Lower lobe of right lung (tissue), 2 donors: ENCODE measurements at places on chromosomes 16 and 17.

GRCh38 chr16:17557949-17558348, 87.2 kb upstream of the XYLT1 start:
- H3K4me1 ChIP-seq: no peaks in the 10 kb centered on the region
- DNase-seq: no peak
- H3K36me3 ChIP-seq: no peaks in the 10 kb centered on the region
- no peak overlapping the region for H3K27ac ChIP-seq
- H3K27me3 ChIP-seq: peaks cover 7% of the 10 kb centered on the region
- no peak overlapping the region for H3K4me3 ChIP-seq

GRCh38 chr16:19907161-19907992, 22.7 kb upstream of the GPRC5B start:
- DNase-seq: peak; percentile 61
- H3K27me3 ChIP-seq: peaks cover 18% of the 10 kb centered on the region
- peaks cover 9% of the 10 kb centered on the region for H3K4me1 ChIP-seq
- H3K27ac ChIP-seq: no peak overlapping the region

GRCh38 chr17:62703261-62703775, 75.8 kb downstream of the MRC2 start:
- no peak for DNase-seq
- H3K36me3 ChIP-seq: no peaks in the 10 kb centered on the region
- peaks cover 28% of the 10 kb centered on the region for H3K4me1 ChIP-seq
- peak overlapping the region; percentile 79 for H3K4me3 ChIP-seq
- no peaks in the 10 kb centered on the region for H3K27me3 ChIP-seq

- no peak for DNase-seq
- no peak overlapping the region for H3K4me3 ChIP-seq
- no peaks in the 10 kb centered on the region for H3K4me1 ChIP-seq
Measured at GRCh38 chr16:65842067-65842466, 524.4 kb upstream of the CDH5 start.

- DNase-seq: no peak
- H3K4me1 ChIP-seq: peaks cover 61% of the 10 kb centered on the region
- no peaks in the 10 kb centered on the region for H3K27me3 ChIP-seq
- H3K36me3 ChIP-seq: no peaks in the 10 kb centered on the region
Measured at GRCh38 chr17:47276444-47276843, 22.8 kb downstream of the ITGB3 start.

DNA sequence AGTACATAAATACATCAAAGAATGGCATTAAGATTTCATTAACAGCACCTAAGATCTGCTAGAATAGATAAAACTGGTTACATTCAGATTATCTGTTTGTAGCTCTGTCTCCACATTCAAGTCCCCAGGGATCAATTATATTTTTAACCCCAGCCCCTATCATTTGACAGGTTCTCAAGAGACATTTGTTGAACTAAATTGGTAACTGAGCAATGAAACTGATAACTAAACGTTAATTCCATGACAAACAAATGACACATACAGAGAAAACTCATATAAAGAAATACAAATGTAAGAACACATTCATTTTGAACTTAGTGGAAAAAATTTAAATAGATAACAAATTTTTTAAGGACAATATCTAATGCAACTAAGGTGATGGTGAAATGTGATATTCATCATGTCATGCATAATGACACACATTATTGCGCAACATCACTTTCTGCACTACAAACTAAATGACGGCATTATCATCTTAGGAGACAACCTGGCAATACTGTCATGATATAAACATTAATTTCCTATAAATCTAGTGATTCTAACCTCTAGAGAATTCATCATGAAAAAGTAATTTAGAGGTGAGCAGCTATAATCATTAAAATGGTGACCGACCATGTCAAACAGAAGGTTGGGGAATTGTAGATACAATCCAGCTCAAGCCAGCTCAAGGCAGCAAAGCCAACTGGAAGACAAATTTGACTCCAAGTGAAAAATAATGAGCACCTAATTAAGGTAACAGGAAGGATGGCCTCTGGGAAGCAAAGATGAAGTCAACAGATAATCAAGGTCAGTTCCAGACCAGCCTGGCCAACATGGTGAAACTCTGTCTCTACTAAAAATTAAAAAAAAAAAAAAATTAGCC, 9.5 kb downstream of the ARHGAP17 start:
- H3K27me3 ChIP-seq: no peaks in the 10 kb centered on the region
- H3K4me3 ChIP-seq: no peak overlapping the region
- H3K36me3 ChIP-seq: peaks cover 3% of the 10 kb centered on the region
- peak overlapping the region; percentile 31 for H3K27ac ChIP-seq
- H3K4me1 ChIP-seq: peaks cover 60% of the 10 kb centered on the region

- H3K4me3 ChIP-seq: no peak overlapping the region
- H3K36me3 ChIP-seq: no peaks in the 10 kb centered on the region
- H3K27me3 ChIP-seq: no peaks in the 10 kb centered on the region
- H3K4me1 ChIP-seq: no peaks in the 10 kb centered on the region
- H3K27ac ChIP-seq: no peak overlapping the region
Measured at GRCh38 chr17:77848257-77848656, 110.2 kb upstream of the TNRC6C start.

GRCh38 chr17:39870776-39871175, 2.8 kb downstream of the ZPBP2 start:
- H3K4me3 ChIP-seq: no peak overlapping the region
- peaks cover 32% of the 10 kb centered on the region for H3K27me3 ChIP-seq
- H3K4me1 ChIP-seq: no peaks in the 10 kb centered on the region
- H3K27ac ChIP-seq: no peak overlapping the region

- H3K4me1 ChIP-seq: peaks cover 14% of the 10 kb centered on the region
- H3K27ac ChIP-seq: peak overlapping the region; percentile 27
- H3K4me3 ChIP-seq: no peak overlapping the region
- no peaks in the 10 kb centered on the region for H3K36me3 ChIP-seq
- no peak for DNase-seq
Measured at GRCh38 chr17:28065706-28066105, 23.2 kb downstream of the NLK start.

DNA sequence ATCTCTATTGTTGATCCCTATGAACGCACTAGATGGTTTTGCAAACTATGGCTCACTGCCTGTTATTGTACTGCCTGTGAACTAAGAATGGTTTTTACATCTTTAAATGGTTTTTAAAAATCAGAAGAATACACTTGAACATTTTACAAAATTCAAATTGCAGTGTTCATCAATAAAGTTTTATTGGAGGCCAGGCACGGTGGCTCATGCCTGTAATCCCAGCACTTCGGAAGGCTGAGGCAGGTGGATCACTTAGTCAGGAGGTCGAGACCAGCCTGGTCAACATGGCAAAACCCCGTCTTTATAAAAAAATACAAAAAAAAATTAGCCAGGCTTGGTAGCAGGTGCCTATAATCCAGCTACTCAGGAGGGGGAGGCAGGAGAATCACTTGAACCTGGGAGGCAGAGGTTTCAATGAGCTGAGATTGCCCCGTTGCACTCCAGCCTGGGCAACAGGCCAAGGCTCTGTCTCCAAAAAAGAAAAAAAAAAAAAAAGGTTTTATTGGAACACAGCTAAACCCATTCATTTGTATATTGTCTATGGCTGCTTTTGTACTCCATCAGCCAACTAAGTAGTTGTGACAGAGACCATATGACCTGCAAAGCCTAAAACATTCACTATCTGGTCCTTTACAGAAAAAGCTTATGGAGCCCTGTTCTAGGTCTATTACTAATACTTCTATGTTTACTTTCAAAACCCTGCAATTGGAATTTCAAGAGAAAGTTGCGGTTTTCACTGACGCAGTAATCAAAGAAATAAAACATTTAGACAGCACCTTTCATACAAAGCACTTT, 18.9 kb downstream of the IKZF3 start:
- DNase-seq: no peak
- no peak overlapping the region for H3K27ac ChIP-seq
- no peaks in the 10 kb centered on the region for H3K4me1 ChIP-seq
- no peak overlapping the region for H3K4me3 ChIP-seq

DNA sequence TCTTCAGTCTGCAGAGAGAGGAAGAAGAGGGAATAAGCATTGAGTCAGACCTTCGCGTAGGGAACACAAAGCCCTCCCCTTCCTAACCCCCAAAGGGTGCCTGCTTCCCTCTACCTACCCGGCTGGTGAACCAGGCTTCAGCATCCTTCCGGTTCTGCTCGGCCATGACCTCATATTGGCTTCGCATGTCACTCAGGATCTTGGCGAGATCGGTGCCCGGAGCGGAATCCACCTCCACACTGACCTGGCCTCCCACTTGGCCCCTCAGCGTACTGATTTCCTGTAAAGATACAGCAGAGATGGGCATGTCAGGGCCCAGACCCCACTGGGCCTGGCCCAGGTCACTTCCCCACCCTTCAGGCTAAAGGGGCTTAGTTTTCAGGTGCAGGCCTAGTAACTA, 3.8 kb downstream of the KRT19 start:
- H3K4me3 ChIP-seq: peak overlapping the region; percentile 7
- peak overlapping the region; percentile 31 for H3K27ac ChIP-seq
- DNase-seq: no peak
- peaks cover 11% of the 10 kb centered on the region for H3K36me3 ChIP-seq
- peaks cover 36% of the 10 kb centered on the region for H3K4me1 ChIP-seq

- H3K27ac ChIP-seq: no peak overlapping the region
- H3K4me3 ChIP-seq: no peak overlapping the region
- no peaks in the 10 kb centered on the region for H3K27me3 ChIP-seq
- H3K4me1 ChIP-seq: no peaks in the 10 kb centered on the region
- H3K36me3 ChIP-seq: no peaks in the 10 kb centered on the region
- peak; percentile 64 for DNase-seq
Measured at GRCh38 chr17:20966870-20967269, 75.9 kb downstream of the USP22 start.

GRCh38 chr16:12310286-12310685, 333.8 kb downstream of the SNX29 start:
- no peaks in the 10 kb centered on the region for H3K4me1 ChIP-seq
- no peaks in the 10 kb centered on the region for H3K36me3 ChIP-seq
- no peak overlapping the region for H3K4me3 ChIP-seq
- H3K27ac ChIP-seq: no peak overlapping the region
- H3K27me3 ChIP-seq: no peaks in the 10 kb centered on the region

GRCh38 chr17:50815400-50815799, 20.0 kb upstream of the WFIKKN2 start:
- no peak overlapping the region for H3K27ac ChIP-seq
- no peak for DNase-seq
- H3K36me3 ChIP-seq: no peaks in the 10 kb centered on the region
- H3K4me3 ChIP-seq: no peak overlapping the region
- H3K27me3 ChIP-seq: peaks cover 3% of the 10 kb centered on the region
- H3K4me1 ChIP-seq: peaks cover 9% of the 10 kb centered on the region

GRCh38 chr17:50176559-50177357, 11.0 kb downstream of the SGCA start:
- no peaks in the 10 kb centered on the region for H3K36me3 ChIP-seq
- peaks cover 25% of the 10 kb centered on the region for H3K4me1 ChIP-seq
- no peak for DNase-seq
- no peak overlapping the region for H3K4me3 ChIP-seq

GRCh38 chr17:39820541-39820940, 43.6 kb downstream of the IKZF3 start:
- no peak overlapping the region for H3K4me3 ChIP-seq
- no peaks in the 10 kb centered on the region for H3K36me3 ChIP-seq
- H3K4me1 ChIP-seq: no peaks in the 10 kb centered on the region
- H3K27ac ChIP-seq: no peak overlapping the region

- peak overlapping the region; percentile 6 for H3K27ac ChIP-seq
- no peak for DNase-seq
- no peaks in the 10 kb centered on the region for H3K36me3 ChIP-seq
Measured at GRCh38 chr17:50214976-50215760, 13.7 kb upstream of the COL1A1 start.

GRCh38 chr16:86037999-86038925, 139.3 kb downstream of the IRF8 start:
- no peaks in the 10 kb centered on the region for H3K27me3 ChIP-seq
- no peak for DNase-seq
- no peaks in the 10 kb centered on the region for H3K36me3 ChIP-seq
- peaks cover under 1% of the 10 kb centered on the region for H3K4me1 ChIP-seq
- H3K4me3 ChIP-seq: no peak overlapping the region

DNA sequence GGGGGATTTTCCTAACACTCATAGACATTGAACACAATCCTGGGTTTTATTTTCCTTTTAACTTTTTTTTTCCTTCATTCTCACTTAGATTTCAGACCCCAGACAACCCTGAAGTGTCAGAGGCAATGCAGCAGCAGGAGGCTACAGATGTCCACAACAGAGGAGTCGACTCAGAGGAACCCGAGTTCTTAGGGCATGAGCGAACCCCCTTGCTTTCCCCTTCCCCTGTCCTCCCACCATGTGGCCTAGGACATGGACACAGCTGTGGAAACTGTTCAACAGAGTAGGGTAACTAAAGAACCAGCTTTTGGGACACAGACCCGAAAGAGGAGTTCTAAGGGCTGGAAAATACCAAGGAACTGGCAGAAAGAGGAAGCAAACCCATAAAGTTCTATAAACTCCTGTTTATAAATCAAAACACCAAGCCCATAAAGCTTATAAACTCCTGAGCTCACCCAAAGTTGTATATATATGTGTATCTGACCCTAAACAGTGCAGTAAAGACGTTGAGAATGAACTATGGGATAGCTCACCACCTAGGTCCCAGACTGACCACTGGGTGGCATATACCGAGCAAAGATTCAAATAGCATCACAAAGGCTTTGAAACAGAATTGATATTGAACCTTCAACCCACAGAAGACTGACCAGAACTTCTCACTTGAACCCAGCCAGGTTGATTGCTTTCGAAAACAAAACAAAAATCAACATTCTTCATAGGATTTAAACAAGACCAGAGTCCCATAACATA, 33.9 kb downstream of the CMTM4 start:
- no peak overlapping the region for H3K4me3 ChIP-seq
- DNase-seq: no peak
- H3K4me1 ChIP-seq: peaks cover 22% of the 10 kb centered on the region
- H3K27me3 ChIP-seq: no peaks in the 10 kb centered on the region
- no peak overlapping the region for H3K27ac ChIP-seq

- no peaks in the 10 kb centered on the region for H3K36me3 ChIP-seq
- H3K4me1 ChIP-seq: no peaks in the 10 kb centered on the region
- no peak overlapping the region for H3K27ac ChIP-seq
- no peak overlapping the region for H3K4me3 ChIP-seq
- H3K27me3 ChIP-seq: no peaks in the 10 kb centered on the region
- DNase-seq: no peak
Measured at GRCh38 chr16:12337871-12338655, 361.5 kb downstream of the SNX29 start.

- no peaks in the 10 kb centered on the region for H3K4me1 ChIP-seq
- DNase-seq: no peak
- no peak overlapping the region for H3K27ac ChIP-seq
- H3K4me3 ChIP-seq: no peak overlapping the region
- H3K27me3 ChIP-seq: no peaks in the 10 kb centered on the region
- H3K36me3 ChIP-seq: no peaks in the 10 kb centered on the region
Measured at GRCh38 chr17:57146273-57146672, 61.2 kb downstream of the AKAP1 start.

DNA sequence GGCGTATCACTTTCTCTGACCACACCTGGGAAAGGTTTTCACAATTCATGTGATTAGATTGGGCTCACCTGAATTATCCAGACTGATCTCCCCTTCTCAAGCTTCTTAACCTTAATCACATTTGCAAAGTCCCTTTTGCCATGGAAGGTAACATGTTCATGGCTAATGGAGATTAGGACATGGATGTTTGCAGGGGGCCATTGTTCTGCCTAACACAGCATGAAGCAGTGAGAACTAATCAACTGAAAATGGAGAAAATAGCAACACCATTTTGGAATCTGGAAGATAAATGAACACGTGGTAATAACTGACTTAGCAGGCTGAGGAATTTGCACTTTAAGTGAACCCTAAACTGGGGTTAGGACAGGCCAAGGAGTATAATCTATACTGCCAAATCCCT, 25.0 kb upstream of the SBK1 start:
- H3K36me3 ChIP-seq: no peaks in the 10 kb centered on the region
- H3K27me3 ChIP-seq: peaks cover 3% of the 10 kb centered on the region
- H3K4me3 ChIP-seq: no peak overlapping the region
- no peak overlapping the region for H3K27ac ChIP-seq

- peaks cover 3% of the 10 kb centered on the region for H3K27me3 ChIP-seq
- peaks cover 7% of the 10 kb centered on the region for H3K36me3 ChIP-seq
- peak overlapping the region; percentile 76 for H3K27ac ChIP-seq
Measured at GRCh38 chr16:89094252-89094879, 714 bp downstream of the ACSF3 start.
